Calu3 (cell line): ENCODE measurements at places on chromosomes 4 and X. TPM values are rescaled to one million over a fixed set of nuclear protein-coding genes. Genes with fewer than 3 reads are reported as not detected.

DNA sequence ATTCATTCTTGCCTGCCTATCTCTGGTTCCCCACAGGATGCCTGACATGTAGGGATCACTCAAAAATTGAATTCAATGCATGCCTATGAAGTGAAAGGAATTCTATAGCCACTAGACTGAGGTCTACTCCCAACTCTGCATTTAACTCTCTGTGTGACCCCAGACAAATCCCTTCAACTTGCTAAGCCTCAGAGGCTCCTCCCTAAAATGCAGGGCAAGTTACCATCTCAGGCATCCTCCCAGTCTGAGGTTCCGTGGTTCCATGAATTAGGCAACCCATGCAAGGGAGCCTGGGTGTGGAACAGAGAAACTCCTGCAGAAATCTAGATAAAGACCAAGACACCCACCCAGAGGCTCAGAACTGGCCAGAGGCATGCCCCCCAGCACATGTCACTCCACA, 6.6 kb downstream of the SRPX start:
- no peak for DNase-seq

DNA sequence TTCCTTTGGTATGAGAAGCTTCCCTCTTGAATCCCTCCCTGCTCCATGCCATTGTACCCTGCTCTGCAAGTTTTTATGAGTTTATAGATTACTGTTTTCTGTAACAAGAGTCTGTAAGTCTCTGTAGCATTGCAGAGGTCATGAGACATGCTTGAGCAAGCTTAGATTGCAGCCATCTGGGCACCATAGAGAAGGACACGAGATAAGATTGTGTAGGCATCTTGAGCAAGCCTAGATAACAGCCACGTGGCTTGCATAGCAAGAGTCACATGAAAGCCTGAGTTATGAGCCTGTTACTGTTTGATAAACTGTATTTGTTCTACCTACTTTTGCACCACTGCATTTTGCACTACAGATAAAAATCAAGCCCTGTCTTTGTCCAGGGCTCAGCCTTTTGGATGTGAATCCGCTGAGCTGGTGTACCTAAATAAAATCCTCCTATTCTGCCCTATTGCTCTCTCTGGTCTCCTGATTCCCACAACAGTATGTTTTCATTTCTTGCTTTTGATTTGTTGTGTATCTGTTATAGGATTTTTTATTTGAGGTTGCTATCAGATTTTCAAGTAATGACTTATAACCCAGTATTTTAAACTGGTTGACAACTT, 127.4 kb upstream of the ANKRD50 start:
- DNase-seq: no peak

The ARMCX1 gene
- total RNA-seq: 0.92 and 1.1 TPM in 2 replicates

The WDFY3 gene
- total RNA-seq: 25.1 and 31.5 TPM in 2 replicates

- no peak for DNase-seq
Observed at GRCh38 chr4:69718396-69719271, 41.8 kb downstream of the SULT1B1 start.

- DNase-seq: no peak
Observed at GRCh38 chr4:38085751-38086150, 125.6 kb downstream of the PTTG2 start.

- DNase-seq: no peak
Observed at GRCh38 chr4:34619531-34620162, 1624.7 kb downstream of the ARAP2 start.

GRCh38 chr4:54427826-54428225, 198.7 kb downstream of the PDGFRA start:
- no peak for DNase-seq

DNA sequence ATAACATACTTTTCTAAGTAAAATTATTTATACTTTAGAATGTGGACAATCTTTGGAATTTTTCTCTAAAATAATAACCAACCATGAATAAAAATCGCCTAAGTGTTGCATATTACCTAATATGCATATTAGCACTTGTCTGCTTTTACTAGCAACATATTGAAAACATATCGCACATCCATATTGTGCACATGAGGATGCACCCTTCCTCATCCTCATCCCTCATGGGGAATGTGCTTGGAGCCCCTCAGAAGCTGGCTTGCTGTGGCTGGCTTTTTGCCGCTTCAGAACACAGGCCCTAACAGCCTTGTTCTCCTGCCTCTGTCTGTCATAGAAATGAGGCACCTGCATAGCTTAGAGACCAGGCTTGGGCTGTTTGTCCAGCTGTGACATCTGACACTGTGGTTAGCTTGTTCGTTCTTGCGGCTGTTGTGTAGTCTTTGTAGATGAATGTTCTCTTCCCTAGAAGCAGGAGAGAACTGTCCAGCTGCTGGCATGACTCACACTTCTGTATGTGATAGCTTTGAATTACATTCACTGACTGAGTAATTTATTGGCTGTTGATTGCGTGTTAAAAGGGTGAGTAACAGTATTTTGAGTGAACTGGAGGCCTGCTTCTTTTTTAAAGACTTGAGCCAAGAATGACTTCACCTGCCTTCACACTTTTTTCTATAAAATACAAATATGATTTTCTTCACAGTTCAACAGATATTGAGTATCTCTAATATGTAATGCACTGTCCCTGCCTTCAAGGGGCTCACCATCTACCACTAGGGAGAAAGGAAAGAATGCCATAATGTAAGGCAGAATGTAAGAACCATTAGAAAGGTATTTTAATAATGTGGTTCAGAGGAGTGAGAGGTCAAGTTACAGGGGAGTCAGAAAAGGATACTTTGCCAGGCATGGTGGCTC, 81.9 kb downstream of the HMGB2 start:
- DNase-seq: peak; percentile 76

The EDA2R gene
- total RNA-seq: not detected in 2 replicates

DNA sequence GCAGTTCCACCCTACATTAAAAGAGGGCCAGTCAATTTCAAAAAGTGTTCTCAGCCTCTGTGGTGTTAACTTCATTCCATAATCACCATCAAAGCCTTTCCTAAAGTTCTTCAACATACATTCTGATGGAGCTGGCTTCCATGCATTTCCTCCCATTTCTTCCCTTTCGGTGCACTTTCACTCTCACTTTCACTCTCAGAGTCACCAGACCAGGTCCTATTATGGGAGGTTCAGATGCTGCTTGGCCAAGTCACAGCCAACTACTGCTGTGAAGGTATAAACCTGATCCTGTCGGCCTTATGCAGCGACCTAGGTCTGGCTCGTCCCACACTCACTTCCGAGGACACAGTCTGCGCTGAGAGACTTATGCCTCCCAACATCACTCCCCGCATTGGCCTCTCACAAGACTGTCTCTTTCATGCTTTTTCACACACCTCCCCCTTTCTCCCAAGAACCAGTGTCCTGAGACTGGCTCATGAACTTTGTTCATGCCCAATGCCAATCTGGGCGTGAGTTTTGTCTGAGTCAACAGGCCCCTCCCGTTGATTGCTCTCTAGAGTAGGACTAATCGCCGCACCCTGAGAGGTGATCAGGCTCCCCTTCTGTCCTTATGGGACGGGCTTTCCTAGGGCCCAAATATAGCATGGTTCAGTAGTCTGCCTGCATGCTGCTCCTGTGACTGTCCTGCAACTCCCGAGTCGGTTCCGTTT, 60.8 kb upstream of the XAGE1B start:
- no peak for DNase-seq

The PPP4R3C gene
- not detected in 2 replicates for total RNA-seq

- no peak for DNase-seq
Observed at GRCh38 chr4:16992566-16993225, 94.3 kb upstream of the LDB2 start.

DNA sequence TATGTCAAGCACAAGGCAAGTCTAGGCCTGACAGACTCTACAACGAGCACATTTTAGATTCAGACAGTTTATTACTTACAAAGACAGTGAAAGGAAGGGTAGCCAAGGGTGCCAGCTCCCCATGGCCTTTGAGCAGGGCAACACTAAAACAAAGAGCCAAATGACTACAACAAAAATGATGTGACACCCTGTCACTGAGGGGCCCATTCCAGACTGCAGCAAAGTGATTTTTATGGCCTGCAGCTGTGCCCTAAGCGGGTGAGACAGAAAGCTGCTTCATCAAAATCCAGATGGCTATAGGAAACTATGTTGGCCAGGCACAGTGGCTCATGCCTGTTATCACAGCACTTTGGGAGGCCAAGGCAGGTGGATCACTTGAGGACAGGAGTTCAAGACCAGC, 13.4 kb upstream of the RP2 start:
- DNase-seq: no peak

The MAGEC2 gene
- total RNA-seq: not detected in 2 replicates

The CT45A5 gene
- not detected in 2 replicates for total RNA-seq

The CD38 gene
- 3.4 and 9.4 TPM in 2 replicates for total RNA-seq

- DNase-seq: no peak
Observed at GRCh38 chr4:109432696-109433095, 919 bp upstream of the SEC24B start.

- no peak for DNase-seq
Observed at GRCh38 chrX:142251680-142252079, 46.6 kb upstream of the MAGEC2 start.

DNA sequence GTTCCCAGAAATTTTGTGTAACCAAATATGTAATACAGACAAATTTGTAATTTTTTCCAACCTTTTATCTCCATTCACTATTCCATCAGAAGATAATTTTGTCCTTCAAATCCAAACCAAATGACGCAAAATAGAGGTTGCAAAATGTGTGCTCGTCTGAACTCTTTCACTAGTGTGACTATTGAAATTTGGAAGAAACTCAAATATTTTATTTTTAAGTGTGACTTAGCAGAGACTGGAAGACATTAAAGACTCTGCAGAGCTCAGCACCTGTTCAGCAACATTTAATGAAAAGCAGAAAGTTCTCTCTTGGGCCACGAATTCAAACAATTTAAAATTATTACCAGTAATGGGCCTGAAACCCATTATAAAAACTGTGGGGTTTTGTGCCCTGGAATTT, 30.0 kb upstream of the APELA start:
- DNase-seq: no peak

The CENPVL2 gene
- total RNA-seq: not detected in 2 replicates

The F8A3 gene
- 12.2 and 15.7 TPM in 2 replicates for total RNA-seq

- DNase-seq: no peak
Observed at GRCh38 chr4:7062816-7063215, 5.0 kb downstream of the GRPEL1 start.

The MAP7D2 gene
- total RNA-seq: 2.6 and 4.0 TPM in 2 replicates

DNA sequence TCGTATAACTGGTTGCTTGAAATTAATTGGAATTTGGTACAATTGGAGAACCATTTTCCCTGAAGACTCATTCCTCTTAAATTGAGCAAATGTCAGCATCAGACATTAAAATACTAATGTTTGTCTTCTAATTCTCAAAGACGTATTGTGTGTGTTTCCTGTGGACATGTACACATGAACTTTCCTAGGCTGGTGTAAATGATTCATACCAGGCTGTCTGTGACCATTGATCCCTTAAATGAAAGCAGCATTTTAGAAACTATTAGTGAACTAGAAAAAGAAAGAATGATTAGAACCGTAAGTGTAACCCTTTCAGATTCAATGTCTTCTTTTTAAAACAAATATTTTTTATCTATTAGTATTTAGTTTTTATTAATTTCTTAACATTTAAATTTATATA, 332.9 kb downstream of the PPP3CA start:
- no peak for DNase-seq

GRCh38 chr4:158015241-158015640, 157.6 kb downstream of the GASK1B start:
- DNase-seq: no peak

DNA sequence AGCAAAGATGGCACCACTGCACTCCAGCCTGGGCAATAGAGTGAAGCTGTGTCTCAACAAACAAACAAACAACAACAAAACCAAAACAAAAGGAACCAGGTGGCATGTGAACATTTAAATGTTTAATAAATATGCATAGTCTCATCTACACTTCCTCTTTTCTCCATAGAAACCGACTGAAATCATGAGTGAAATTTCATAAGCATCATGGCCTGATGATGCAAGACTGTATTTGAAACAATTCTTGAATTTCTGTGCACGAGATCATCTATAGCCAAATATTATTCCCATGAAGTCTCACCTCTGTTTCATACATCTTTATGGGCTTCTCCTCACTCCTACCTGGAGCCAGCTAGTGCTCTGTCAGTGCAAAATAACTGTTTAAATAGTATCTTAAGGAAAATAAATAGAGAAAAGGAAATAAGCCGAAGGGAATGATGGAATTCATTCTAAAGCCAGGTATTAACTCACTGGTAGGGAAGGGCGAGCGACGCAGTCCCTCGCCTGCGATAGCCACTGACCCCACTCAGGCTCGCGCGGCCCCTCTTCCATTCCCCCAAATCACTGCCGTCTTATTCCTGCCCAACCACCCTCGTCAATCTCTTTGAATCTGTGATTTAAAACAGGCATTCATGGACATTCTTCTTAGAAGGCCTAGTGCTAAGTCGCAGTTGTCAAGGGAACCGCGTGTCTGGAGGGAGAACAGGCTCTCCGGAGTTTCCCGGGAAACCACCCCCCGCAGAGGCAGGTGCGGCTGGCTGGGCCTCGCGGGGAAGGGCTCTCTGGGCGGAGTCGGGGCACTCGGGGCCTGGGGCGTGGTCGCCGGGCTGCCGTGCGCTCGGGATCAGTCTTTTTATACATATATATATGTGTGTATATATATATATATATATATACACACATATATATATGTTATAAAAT, 52.4 kb upstream of the TRIM2 start:
- peak; percentile 89 for DNase-seq

DNA sequence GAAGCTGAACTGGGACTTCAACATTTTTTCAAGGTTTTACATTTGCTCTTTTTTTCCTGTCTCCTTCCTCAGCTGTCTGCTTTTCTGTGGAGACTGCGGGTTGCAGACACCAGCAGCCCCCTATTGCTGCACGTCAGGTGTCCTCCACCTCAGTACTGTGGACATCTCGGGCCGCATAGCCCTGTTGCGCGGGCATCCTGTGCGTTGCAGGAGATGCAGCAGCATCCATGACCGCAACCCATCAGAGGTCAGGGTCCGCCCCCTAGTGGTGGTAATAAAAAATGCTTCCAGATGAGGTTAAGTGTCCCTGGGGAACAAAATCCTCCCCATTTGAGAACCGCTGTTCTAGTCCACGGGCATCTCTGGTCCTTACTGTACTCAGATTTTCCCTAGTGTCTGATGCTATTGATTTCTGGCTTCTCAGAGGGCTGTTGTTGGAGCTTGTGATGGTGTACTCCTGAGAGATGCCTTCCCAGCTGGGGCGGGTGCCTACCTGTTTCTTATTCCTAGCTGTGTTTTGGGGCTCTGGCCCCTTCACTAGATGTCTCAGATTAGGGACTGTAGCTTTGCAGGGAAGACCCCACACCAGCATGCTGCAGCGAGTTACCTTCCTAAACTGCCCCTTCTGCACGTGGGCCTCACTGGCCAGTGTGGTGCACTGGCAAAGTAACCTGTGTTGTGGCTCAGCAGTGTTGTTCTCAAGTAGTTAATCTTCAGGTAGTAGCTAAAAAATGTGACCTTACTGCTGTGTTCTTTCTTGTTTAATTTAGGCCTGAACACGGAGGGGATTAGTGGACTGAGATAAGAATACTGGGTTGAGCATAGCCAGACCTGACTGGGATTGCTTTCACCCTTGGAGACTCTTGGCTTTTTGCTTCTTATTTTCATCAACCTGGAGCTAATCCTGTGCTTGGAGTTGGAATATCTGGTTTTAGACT, 28.2 kb downstream of the NSD2 start:
- DNase-seq: peak; percentile 68
